Activated CD4-positive, alpha-beta T cell treated with anti-CD3 and anti-CD28 coated beads, Interleukin-2, amount 10 ng/mL, durations not matched to agents 7 days and 5 days (primary cell): ENCODE measurements at places on chromosomes 3 and 15.

- no peak for DNase-seq
Observed at GRCh38 chr3:48271763-48272498, 31.0 kb downstream of the ZNF589 start.

DNA sequence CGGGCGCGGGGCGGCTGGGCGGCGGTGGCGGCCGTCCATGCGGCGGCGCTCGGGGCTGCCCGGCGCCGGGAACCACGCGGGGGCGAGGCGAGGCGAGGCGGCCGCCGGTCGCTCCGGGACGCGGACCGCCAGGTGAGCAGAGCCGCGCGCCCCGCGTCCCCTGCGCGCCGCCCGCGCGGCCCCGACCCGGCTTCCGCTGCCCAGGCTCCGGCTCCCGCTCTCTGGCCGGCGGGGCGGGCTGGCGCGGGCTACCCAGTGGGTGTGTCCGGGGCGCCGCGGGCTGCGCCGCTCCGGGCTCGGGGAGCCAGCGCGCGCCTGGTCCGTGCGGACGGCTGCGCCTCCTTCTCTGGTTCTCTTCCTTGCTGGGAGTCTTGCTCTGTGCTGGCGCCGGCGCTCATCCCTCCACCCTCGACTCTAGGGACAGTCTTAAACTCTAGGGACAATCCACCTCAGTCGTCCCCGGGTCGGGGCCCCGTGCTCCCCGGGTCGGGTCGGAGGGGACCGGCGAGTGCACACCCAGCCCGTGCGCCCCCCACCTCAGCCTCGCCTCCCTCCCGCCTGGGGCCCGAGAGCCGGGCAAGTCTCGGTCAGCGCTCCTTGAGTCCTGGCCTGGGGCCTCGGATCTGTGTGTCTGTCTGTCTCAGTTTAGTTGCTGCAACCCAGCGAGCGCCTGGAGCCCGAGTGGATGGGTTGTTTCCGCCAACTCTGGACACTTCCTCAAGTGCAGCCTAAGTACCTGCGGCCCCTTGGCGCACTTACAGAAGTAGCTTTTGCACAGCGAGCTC lies 488 bp downstream of the THSD4 start:
- no peak for DNase-seq

- DNase-seq: no peak
Observed at GRCh38 chr3:47421741-47422649, 41.2 kb downstream of the PTPN23 start.

GRCh38 chr3:113275583-113275928 lies 64.2 kb downstream of the BOC start:
- no peak for DNase-seq

DNA sequence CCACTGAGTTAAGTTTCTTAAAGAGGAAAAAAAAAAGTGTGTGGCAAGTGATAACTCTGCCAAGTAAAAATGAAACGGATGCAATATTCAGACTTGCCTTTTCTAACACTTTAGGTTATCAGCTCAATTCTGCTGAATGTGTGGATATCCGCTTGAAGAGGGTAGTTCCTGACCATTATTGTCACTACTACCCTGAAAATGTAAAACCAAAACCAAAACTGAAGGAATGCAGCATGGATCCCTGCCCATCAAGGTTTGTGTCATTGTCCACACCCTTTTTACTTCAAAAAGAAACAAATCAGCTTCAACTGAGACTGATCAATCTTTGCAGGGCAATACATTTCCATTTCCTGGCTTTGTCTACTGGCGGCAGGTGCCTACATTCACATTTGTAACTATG lies 236.1 kb downstream of the ADAMTSL3 start:
- DNase-seq: no peak

GRCh38 chr3:175111036-175111435 lies 251.9 kb downstream of the NAALADL2 start:
- DNase-seq: no peak

DNA sequence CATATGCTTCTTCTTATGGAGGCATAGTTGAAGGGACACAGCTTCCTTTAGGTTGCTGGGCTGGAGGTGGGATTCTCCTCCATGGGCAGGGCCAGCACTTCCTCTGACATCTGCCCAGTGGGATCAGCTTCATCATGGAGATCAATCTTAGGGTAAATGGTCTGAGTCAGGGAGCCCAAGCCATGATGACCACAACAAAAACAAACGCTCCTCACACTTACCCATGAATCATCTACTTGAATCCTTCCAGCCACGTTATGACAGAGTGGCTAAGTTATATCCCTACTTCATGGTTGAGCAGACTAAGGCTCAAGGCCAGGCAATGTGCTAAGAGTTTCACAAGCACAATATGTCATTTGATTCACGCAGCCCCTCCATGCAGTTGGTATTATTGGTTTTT lies 87.2 kb upstream of the NMNAT3 start:
- DNase-seq: no peak

- DNase-seq: no peak
Observed at GRCh38 chr3:181772166-181772565, 60.4 kb downstream of the SOX2 start.

DNA sequence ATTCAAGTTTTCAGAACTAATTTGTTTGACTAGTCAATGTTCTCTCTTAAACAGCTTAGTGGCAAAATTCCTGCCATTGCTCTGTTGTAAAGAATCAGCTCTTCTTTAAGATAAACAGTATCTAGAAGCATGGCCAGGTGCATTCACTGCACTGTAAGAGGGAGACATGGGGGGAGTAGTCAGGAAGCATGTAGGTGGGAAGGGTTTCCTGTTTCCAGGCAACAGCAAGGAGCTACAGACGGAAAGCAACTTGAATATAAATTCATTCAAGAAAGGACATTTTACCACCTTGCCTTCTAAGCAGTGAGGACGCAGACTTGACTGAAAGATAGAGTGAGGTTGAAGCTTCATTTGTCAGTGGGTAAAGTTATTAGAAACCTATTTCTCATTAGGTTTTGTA lies 55.3 kb downstream of the BBX start:
- no peak for DNase-seq

DNA sequence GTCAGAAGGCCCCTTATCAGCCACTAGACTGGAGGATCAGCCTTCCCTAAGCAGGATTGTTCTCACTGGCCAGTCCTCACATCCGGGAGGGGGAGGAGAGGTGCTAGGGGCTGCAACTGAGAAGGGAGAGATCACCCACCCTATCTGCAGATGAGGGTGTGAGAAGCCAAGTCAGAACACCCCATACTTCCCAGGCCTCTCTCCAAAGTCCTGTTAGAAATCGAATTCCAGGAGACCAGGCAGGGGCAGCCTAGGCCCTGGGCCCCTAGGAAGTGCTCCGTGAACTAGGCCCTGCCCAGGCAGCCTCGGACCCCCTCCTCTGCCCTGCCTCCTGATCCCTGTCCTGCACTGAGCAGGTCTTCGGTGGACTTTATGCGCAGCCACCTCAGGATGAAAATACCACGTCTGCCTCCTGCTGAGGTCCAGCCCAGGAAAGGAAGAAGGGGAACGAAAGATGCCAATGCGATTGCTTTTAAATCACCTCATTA lies 933 bp downstream of the DZIP1L start:
- no peak for DNase-seq
